HTR-8/SVneo (cell line): ENCODE measurements at places on chromosomes 2 and 18.

GRCh38 chr18:10010611-10011015 is 96.8 kb downstream of the VAPA start:
- peak; percentile 29 for DNase-seq

- DNase-seq, result no peak
Measured at GRCh38 chr2:99865818-99866676, 276.3 kb downstream of the AFF3 start.

DNA sequence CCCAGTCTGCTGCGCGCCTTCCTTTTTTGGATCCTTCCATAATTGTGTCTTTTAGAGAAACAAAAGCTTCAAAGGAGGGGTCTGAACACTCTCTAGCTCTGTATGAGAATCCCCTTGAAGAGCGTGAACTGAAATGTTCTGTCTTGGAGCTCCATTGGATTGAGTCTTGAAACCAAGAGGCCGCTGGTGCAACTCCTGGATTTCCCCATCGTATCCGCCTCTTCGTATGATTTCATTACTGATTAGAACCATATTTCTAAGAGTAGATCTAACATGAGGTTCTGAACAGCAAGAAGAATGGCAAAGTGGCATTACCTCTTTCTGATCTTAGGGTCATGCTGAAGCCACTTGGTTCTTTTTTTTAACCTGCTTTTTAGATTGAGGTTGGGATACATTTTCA is 31.4 kb upstream of the NRP2 start:
- DNase-seq, result no peak

- no peak for DNase-seq
Measured at GRCh38 chr18:78099979-78100588, 850.4 kb downstream of the GALR1 start.

DNA sequence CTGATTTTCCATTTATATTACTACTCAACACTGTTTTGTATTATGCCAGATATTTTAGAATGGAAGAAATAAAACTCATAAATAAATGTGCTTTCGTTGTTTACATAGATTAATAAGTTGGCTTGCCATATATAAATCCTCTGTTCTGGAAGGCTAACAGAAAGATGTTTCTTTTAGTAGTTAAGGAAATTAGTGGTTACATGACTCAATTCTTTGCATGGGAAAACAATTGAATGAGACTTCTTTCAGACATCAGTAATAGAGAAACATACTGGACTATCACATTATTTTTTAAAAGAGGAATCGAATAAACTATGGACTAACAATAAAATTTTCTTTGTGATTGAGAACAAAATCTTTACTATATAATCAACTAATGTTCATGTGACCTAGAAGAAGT is 336.5 kb downstream of the KCNS3 start:
- no peak for DNase-seq

DNA sequence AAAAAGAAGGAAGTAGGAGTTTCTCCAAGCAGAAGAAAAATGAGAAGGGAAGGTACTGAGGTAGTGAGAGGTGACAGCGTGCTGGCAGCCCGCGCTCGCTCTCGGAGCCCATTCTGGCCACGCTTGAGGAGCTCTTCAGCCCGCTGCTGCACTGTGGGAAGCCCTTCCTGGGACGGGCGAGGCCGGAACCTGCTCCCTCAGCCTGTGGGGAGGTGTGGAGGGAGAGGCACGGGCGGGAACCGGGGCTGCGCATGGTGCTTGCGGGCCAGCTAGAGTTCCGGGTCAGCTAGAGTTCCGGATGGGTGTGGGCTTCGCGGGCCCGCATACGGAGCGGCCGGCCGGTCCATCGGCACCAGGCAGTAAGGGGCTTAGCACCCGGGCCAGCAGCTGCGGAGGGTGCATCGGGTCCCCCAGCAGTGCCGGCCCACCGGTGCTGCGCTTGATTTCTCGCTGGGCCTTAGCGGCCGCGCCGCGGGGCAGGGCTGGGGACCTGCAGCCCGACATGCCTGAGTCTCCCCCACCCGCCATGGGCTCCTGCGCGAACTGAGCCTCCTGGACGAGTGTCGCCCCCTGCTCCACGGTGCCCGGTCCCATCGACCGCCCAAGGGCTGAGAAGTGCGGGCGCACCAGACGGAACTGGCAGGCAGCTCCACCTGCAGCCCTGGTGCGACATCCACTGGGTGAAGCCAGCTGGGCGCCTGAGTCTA is 11.1 kb upstream of the CYS1 start:
- DNase-seq, result no peak

DNA sequence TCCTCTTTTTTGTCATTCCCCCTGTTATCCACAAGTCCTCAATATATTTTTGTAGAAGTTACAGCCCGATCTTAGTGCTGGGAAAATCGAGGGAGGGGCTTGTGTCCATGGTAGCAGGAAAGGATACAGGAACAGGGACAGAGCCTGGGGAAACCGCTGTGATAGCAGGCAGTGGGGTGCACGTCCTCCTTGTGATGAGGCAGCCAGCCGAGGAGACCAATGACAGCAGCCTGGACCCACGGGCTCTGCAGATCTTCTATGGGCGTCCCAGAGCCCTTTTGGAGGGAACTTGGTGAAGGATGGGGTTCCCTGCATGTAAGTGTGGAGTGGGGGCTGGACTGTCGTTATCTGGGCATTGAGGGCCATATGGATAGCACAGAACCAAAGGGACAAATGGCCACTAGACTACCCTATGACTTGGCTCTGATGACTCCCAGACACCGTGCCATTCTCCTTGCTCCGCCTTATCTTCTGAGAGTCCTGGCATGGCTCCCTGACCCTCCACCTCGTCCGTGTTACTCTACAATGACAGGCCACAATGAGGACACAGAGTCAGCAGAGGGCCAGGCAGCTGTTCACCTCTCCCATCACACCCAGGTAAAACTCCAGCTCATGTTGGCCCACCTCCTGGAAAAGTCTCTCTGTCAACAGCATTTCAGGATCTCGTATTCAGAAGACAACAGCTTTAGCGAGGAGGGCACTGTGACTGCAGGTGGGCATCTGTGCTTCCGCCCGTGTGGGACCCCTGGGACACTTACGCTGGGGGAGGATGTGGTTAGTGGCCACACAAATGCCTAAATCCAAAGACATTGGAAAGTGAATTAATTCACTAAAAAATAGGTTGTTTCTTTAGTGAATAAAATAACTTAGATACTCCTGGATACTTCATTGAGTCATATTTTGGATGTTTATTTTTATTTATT is 100.1 kb downstream of the VAPA start:
- DNase-seq, result no peak

DNA sequence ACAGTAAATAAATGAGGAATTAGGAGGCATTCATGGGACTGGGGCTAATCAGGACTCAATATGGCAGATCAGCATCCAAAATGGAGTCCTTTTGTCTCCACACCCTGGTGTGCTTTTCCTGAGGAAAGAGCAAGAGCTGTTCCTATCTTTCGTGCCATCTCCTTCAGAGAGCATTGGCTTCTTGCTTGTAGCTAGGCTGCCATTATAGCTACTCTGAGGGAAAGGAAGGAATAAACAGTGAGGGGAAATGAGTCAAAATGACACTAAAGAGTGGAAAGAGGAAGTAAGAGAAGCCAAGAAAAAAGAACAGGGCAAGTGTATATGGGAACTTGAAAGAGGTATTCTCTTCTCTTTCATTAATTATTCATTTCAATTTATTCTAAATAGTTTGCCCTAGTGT is 8.4 kb upstream of the NMI start:
- DNase-seq, result no peak

DNA sequence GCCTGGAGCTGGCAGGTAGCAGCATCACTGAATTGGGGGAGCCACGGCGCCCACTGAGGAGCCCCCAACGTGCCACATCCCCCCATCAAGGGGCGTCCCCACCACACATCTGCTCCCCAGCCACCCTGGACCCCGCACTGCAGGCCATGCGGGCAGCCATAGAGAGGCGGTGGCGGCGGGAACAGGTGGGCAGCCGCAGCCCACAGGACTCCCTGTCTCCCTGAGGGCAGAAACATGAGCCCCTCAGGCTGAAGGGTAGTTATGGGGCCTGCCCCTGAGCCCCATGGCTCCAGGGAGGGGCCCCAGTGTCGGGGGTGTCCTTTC is 26.6 kb downstream of the CROCC2 start:
- DNase-seq, result no peak

- no peak for DNase-seq
Measured at GRCh38 chr2:37985333-37985732, 60.2 kb downstream of the RMDN2 start.

DNA sequence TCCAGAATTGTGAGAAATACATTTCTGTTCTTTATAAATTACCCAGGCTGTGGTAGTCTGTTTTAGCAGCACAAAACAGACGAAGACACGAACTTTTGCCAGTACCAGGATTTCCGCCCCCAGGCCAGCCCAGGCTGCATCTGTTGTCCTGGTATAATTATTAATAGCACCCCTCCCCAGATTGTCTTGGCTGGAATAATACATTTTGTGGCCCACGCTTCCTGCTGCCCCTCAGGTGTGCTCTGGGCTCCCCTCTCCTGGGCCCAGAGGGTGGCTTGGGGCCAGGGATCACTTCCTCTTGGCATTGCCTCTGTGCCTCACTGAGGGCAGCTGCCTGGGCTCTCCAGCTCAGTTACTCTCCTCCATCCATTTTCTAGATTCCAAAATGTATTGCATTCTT is 102.1 kb upstream of the HS6ST1 start:
- no peak for DNase-seq

GRCh38 chr2:142880279-142880678 is 2.8 kb downstream of the KYNU start:
- no peak for DNase-seq

- DNase-seq, result no peak
Measured at GRCh38 chr2:69931832-69932595, 17.1 kb downstream of the MXD1 start.

DNA sequence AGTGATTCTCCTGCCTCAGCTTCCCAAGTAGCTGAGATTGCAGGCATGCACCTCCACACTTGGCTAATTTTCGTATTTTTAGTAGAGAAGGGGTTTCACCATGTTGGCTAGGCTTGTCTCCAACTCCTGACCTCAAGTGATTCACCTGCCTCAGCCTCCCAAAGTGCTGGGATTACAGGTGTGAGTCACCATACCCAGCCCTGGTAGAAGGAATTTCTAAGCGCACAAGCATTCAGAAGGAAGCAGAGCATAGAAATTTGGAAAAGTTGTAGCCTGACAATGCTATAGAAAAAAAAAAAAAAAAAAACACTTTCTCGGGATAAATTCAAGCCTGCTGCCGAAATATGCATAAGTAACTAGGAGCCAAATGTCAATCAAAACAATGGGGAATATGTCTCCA is 249.4 kb downstream of the GRB14 start:
- no peak for DNase-seq

DNA sequence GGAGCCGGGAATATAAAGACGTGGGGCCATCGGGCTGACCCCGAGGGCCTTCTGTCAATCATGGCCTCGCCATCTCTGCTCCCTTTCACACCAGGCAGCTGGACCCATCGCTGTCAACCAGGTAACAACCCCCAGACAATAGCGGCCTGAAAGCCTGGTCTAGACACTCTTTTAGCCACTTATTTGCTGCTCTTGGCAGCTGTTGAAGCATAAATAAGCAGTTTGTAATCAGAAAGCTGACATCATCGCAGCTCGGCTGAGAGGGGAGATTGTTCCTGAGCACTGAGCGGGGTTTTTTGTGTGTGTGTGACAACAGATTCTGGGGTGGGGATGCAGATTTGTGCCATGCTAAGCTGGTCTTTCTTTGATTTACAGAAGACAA is 423.6 kb upstream of the POU3F3 start:
- DNase-seq, result no peak

DNA sequence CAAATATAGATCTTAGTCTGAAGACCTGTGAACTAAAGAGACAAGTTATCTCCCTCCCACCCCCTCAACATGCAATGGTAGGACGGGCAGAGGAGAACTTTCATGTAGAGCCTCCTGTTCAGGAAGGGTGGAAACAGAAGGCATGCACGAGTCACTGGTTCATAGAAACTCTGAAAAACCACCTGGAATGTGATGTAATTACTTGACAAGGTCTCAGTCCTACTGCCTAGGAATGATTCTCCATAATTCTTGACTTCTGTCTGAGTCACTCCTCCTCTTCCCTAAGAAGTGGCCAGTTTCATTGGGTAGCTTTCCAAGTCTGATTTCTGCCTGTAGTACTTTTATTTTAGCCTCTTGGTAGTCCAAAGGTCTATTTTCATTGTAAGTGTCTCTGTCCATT is 277.3 kb downstream of the PTPRM start:
- no peak for DNase-seq

- no peak for DNase-seq
Measured at GRCh38 chr18:41850781-41851180, 104.3 kb upstream of the PIK3C3 start.

DNA sequence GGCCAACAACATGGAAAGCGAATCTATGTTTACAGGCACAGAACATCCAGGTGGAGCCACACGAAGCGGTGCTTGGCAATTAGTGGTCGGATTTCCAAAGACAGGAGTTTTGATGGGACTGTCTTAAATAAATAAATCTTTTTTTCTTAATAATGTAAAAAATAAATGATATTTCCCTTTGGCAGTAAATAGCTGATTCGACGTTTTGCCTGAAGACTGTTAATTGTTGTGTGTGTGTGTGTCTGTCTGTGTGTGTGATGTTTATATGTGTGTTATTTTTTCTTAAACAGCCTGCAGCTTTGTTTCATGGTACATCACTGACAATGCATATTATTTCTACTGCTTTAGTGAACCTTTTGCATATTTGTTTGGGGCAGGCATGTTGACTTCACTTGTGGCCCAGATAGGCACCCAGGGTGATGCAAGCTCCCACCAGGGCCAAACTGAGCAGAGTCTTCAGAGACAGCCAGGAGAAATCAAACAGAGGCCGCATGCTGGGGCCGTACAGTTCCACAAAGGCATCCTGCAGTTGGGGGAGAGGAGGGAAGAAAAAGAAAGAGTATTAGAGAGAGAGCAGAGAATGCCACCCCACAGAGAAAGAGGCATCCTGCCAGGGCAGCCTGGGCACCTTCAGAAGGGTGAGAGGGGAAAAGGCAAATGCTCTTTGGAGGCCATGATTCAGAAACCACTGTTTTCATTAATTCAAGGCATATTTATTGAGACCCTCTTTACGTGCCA is 191.2 kb downstream of the BCL2 start:
- no peak for DNase-seq

DNA sequence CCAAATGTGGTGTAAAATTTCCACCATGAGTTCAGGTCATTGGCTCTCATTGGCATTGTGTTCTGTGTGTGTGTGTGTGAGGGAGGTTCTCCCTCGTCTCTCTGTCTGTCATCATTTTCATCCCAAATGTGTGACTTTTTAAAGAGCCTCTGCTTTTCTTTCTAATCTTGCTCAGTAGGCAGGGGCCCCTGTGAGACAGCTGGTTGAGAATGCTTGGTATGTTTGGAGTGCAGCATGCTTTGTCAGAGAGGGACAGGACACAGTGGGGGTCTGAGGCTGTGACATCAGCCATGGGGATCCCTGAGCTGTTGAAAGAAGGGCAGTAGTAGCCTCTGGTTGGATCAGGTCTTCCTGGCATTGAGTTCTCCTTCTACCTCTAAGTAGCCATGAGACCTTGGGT is 10.6 kb downstream of the PTPRM start:
- peak; percentile 49 for DNase-seq

GRCh38 chr18:74806073-74806472 is 208.4 kb downstream of the ZNF407 start:
- DNase-seq, result no peak

DNA sequence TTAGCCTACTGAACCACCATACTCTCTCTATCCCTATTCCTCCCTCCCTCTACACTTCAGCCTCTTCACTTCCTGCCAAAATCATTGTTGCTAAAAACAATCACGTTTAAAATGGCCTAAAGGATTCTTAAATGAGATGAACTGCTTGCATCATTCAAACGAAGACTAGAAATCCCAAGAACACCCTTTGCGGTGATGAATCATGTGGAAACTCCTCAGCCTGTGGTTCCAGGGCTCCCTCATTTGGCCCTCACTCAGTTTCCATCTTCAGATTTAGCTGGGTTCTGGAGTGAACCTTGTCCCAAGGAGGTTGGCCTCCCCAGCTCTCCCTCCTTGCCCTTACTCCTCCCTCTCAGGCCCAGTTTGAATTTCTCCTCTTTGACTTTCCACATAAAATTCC is 125.6 kb upstream of the CDC42EP3 start:
- DNase-seq, result no peak
